ENCODE measurements at places on chromosomes 16 and 17.

GRCh38 chr16:74296104-74296431 lies 546 bp upstream of the PSMD7 start:
- peak; percentile 44 for DNase-seq

GRCh38 chr17:58318627-58319172 lies 9.9 kb downstream of the TSPOAP1 start:
- no peak for DNase-seq

GRCh38 chr17:42182927-42183734 lies 2.1 kb downstream of the HCRT start:
- no peak for DNase-seq

- no peak for DNase-seq
These were observed 2.6 kb downstream of the SLC6A4 start for GRCh38 chr17:30232824-30233427.

DNA sequence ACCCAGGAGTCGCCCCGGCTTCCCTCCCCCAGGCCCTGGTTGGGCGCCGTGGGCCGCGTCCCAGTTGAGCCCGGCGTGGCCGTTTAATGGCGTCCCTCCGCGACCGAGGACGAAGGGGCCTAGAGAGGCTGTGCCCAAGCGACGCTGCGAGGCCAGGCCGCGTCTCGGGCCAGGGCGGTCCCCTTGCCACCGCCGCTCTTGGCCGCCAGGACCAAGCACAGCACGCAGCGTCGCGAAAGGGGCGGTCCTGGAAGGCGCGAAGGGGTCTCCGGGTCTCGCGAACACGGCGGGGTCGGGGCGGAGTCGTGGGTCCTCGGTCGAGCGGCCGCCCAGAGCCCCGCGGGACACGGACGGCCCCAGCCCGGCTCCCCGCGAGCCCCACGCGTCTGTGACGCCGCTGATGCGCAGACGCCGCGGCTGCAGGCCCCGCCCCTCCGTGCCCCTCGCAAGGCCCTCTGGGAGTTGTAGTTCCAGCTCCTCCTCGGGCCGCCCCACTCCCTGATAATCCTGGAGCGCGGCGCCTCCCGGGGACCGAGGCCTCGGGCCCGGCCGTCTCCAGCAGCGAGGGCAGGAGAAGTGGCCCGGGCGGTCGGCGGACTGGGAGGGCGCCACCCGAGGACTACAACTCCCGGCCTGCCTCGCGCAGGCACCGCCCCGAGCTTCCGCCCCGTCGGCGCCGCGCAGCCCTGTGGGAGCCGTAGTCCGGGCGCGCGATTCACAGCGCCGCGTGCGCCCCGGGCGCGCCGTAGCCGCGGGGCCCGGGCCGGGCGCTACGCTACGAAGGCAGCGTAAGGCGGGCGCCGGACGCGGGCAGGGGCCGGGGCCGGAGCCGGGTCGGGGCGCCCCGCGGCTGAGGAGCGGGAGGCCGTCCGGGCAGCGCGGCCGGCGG lies at the start of gene CAPN15:
TSS of gene CAPN15 (plus strand) at position 698 of the 889 bp plus-strand sequence. CDS start 19,127 bp downstream, outside the sequence.
- DNase-seq, result peak; percentile 84

DNA sequence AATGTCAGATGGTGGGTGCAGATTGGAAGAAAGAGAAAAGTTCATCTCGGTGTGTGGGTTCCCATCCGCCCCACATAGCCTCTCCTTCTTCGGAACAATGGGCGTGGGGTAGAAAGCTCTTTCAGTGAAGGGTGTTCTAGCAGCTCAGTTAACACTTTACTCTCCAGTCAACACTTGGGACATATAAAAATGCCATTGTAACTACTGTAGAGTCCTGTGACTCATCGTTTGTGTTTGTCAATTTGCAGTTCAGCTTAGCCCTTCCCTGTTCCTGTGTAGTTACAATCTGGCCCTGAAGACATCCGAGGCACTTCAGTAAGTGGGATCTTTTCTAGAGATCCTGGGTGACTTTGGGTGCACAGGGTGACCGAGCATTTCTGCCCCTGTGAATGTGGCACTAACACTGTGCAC lies 11.5 kb upstream of the CLEC18C start:
- no peak for DNase-seq

DNA sequence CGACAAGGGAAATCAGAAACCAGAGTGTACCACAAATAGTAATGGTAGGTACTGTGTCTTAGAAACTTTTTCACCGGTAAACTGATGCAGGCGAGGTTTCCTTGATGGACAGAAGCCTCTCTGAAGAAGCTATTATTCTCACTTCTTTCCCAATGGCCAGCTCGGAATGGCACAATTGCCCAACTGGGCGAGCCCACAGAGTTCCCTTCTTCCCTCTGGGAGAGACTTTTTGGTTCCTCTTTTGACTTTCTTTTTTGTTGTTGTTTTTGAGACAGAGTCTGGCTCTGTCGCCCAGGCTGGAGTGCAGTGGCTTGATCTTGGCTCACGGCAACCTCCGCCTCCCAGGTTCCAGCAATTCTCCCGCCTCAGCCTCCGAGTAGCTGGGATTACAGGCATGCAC lies 16.9 kb downstream of the SLC43A2 start:
- no peak for DNase-seq

DNA sequence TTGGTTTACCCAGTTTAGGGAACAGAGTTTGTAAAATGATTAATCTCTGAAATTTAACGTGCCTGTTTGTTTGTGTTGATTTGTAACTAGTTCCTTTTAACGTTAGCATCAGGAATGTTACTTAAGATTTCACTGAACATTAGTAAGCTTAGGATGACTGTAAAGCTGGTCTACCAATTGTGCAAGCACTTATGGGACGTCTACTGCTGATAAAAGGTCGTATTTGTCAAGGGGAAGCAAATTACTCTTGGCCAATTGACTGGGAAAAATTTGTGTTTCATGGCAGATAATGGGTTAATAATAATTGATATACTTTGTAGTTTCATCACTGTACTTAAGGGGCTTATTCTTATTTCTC lies 11.8 kb downstream of the METTL9 start:
- DNase-seq, result no peak

GRCh38 chr17:44828919-44829522 lies 1.1 kb downstream of the GJC1 start:
- DNase-seq, result no peak

- DNase-seq, result no peak
These were observed 23.3 kb downstream of the LASP1 start for GRCh38 chr17:38893113-38893512.

DNA sequence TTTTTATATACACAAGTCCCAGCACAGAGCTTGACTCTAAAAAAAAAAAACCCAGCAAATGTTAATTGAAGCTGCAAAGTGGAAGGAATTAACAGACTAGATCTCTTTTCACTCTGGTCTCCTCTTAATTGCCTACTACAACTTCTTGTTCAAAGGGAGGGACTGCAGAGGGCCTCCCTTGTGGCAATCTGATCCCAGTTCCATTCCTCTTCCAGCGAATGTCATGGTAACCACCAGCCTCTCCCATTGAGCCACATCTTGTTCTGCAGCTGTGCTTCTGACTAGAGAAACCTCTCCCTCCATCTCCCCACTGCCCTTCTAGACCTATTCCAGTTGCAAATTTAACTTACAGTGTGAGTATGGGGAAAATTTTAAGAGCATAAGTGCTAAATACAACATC lies 5.9 kb downstream of the SUPT6H start:
- no peak for DNase-seq

DNA sequence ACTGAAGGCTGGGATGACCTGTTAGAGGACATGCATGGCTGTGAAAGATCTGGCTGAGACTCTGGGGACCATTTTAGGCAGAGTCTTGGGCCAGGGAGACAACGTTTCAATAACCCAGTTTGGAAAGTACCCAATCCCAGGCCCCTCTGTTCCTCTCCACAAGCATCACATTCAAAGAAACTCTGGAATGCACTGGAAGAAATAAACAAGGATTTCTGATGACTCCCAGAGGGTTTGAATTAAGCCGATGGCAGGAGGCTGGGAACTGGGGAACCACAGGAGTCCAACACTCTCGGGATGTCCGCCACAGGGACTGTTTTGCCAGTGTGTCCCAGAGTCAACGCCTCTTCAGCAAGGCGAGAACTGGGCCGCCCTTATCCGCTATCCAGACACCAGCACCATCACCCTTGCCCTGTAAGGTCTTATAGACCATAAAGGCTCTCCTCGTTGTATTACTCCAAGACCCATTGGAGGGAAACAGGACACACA lies 3.3 kb downstream of the PMP22 start:
- no peak for DNase-seq

DNA sequence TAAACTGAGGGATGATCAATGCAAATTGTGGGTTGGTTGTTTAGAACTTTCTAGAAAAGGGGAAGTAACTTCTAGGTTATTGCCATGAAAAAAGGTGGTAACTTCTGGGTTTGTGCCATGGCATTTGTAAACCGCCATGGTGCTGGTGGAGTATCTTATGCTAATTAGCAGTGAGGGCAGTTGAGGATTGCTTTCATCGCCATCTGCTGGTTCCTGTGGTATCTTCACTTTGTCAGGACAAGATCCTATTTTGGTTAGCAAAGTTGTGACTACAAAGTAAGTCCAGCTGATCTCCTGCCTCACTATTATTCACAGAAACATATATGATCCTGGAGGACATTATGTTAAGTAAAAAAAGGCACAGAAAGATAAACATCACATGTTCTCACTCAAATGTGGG lies 1332.3 kb downstream of the CDH11 start:
- DNase-seq, result no peak

DNA sequence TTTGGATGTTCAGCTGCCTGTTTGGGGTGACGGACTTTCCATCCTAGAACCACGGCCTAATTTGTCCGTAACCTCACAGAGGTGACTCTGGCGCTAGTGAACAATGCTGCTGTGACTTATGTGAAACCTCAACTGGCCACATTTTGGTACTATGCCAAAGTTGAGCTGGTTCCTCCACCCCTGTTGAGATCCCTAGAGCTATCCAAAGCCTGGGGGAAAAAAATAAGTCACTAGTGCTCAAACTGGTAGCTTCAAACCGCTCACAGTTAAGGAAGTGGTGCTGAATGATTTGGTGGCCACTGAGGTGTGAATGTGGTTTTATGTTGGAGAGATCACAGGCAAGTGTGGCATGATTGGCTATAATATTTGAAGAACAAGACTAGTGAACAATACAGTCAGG lies 11.3 kb upstream of the TUBG2 start:
- no peak for DNase-seq

DNA sequence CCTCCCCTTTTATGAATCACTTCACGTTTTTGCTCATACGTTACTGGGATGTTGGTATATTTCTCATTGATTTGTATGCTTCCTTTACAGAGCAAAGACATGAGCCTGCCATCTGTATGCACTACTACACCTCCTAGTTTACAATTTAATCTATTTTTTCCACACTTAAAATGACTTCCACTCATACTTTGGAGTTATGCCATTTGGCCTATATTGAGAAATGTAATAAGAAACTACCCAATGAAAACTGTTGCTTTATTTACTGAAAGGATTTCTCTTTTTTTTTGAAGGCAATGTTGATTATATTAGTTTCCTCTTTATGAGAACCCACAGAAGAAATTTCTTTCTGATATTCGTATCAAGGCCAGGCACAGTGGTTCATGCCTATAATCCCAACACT lies 43.1 kb downstream of the DUSP14 start:
- no peak for DNase-seq

DNA sequence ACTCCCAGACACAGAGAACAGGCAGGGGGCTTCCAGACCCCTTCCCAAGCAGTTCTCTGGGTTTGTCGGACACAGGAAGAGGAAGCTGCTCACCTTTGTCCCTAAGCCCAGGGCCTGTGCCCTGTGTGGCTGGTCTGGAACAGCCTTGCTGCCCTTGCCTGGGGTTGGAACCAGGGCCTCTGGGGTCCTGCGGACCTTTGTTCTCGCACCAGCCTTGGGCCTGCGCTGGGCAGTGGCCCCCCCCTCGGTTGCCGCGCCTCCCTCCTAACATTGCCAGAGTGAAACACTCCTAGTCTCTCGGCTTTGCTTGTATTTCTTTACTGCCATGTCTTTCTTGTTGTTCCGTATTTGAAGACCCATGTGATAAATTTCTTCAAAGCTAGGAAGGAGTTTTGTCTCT lies 8.5 kb upstream of the IL17C start:
- no peak for DNase-seq

- DNase-seq, result no peak
These were observed 17.2 kb downstream of the NUBP1 start for GRCh38 chr16:10760858-10761257.

DNA sequence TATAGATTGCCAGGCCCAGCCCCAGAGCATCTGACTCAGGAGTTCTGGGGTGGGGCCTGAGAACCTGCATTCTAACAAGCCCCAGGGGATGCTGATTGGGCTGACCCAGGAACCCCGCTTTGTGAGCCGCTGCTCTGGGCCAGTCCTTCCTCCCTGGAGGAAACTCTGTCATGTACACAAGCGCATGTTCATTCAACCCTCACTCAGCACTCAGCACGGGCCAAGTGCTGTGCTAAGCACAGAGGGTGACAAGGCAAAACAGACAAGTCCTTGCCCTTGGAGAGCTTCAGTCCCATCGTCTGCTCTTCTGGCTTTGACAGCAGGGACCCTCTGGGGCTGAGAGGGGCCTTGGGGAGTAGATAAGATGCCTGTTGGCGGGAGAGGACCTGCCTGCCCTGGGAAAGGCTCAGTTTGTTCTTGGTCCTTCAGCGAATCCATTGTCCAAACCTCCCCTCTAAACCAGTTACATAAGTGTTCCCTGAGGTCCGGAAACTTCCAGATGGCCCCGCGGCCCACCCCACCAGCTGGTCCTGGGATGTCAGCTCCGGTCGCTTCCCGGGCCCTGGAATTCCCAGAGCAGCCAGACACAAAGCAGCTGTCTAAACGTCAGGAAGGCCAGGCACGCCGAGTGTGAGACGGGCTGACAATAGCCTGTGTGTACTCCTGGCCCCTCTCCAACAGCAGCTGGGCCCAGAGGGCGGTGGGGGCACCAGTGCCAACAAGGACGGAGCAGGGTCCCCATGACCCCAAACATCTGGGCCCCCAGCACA lies 88.8 kb downstream of the ZDHHC7 start:
- peak; percentile 52 for DNase-seq

GRCh38 chr17:2158396-2158780 lies 103.5 kb downstream of the HIC1 start:
- DNase-seq, result no peak

GRCh38 chr17:71937914-71938313 lies 182.9 kb upstream of the SOX9 start:
- no peak for DNase-seq

DNA sequence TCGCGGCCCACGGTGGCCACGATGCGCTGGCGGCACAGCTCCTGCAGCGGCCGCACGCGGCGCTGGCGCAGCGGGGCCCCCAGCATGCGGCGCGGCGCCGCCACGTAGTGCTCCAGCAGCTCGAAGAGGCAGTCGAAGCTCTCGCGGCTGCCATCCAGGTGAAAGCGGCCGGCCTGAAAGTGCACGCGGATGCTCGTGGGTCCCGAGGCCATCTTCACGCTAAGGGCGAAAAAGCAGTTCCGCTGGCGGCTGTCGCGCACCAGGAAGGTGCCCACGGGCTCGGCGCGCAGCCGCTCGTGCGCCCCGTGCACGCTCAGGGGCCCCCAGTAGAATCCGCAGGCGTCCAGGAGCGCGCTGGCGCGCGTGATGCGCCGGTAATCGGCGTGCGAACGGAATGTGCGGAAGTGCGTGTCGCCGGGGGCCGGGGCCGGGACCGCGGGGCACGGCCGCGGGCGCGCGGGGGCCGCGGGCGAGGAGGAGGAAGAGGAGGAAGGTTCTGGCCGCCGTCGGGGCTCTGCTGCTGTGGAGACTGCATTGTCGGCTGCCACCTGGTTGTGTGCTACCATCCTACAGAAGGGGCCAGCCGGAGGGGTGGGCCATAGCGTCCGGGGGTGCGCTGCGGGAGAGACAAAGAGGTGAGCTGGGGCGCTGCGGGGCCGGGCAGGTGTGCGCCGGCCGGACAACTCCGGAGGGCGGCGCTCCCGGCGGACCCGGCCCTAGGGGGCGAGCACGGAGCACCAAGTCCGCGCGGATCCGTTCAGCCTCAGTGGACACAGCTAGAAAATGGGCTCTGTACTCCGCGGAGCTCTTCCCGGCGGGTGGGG lies 879 bp downstream of the SOCS1 start:
- peak; percentile 40 for DNase-seq

GRCh38 chr16:78655331-78656113 lies 556.1 kb downstream of the WWOX start:
- no peak for DNase-seq

Measured in DMS153 (cell line).